Vein endothelial cell (primary cell): ENCODE measurements at places on chromosomes 4 and X. TPM values are rescaled to one million over a fixed set of nuclear protein-coding genes. Genes with fewer than 3 reads are reported as not detected.

The ETDA gene
- total RNA-seq: not detected in 2 replicates

The TBX22 gene
- not detected in 2 replicates for total RNA-seq

The IKBKG gene
- total RNA-seq: 25.7 and 26.8 TPM in 2 replicates

The CHM gene
- total RNA-seq: 22.2 and 24.9 TPM in 2 replicates

The SPIN2A gene
- 0.29 and 0.33 TPM in 2 replicates for total RNA-seq
